SK-N-SH treated with all-trans-retinoic acid at 6 μM for 48 hours (cell line): ENCODE measurements at places on chromosomes 5 and 9.

DNA sequence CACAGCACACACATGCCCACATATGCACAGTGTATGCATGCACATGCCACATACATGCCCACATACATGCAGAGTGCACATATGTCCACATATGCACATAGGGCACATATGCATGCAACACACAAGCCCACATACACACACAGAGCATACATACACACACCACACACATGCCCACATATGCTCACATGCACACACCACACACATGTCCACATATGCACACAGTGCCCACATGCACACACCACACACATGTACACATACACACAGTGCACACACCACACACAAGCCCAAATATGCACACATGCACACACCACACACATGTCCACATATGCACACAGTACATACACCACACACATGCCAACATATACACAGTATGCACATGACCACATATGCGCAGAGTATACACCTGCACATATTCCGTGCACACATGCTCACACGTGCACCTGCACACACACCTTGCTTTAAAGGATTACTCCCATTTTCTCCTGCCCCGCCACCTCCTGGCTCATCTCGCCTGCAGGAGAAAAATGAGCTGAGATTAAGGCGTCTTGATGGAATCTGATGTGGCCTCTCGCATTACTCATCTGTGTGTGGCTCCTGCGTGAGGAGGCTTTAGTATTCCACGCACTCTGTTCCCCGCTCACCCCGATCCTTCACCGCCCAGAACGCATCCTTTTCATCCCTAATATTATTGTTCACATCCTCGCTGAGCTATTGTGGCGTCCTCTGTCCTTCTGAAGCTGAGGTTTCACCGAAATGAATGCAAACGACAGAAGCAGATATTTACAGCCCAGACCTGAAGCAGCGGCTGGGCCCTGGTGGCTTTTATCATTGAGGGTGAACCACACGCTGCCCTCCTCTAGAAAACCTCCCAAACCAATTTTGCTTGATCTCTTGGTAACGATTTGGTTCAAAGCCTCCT is 182.7 kb downstream of the OLFM1 start:
- no peak for ATAC-seq

DNA sequence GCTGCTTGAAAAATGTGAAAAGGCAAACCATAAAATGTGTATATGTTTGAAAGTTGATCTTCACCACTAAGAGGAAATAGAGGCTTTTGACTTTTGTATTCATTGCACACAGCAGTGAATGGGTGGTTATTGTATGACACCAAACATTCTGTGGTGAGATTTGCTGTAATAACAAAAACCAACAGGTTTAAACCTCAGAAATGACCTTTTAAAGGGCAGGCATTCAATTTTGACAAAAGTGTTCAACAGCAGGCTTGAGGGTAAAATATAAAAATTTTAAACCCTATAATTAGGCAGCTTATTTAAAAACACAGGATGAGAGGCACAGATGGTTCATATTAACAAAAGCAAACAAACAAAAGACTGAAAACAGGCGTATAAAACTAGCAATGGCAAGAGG is 128.1 kb upstream of the NUDT12 start:
- ATAC-seq: no peak

GRCh38 chr5:78387468-78388153 is 27.2 kb downstream of the SCAMP1 start:
- ATAC-seq: no peak

DNA sequence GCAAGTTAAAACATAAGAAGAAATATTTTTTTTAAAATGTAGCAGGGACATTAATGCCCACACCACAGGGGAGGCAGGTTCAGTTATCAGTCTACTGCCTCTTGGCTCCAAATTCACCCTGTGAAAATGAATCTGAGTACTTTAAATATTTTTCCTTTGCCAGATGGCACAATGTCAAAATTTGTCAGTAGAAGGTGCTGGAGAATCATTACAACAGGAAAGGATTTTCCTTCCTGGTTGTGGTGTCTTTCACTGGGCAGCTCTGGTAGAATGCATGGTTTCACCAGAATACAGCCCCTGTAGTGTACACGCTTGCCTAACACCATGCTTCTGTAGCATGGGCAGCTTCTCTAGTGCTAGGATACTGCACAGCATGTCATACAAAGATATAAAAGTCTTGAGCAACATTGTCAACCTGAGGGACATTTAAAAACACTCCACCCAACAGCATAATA is 9.7 kb upstream of the SREK1 start:
- ATAC-seq: no peak; the same call in 2 of the 3 replicates

DNA sequence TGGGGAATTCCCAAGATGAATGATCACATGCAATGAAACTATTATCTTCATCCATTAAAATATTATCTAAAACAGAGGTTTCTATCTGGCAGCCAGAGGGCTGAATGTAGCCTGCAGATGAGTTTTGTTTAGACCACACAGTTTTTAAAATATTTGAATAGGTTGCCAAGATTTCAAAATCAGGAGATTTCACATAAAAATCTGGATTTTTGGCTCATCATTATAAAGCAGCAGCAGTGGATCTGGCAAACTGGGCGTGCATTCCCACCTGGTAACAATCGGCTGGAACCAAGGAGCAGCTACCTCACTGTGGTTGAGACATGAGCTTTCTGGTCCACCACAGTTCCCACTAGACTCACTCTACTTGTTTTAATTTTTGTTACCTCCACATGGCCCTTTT is 155.1 kb downstream of the BNC2 start:
- ATAC-seq: peak; percentile 41; the same call in 2 of the 3 replicates

DNA sequence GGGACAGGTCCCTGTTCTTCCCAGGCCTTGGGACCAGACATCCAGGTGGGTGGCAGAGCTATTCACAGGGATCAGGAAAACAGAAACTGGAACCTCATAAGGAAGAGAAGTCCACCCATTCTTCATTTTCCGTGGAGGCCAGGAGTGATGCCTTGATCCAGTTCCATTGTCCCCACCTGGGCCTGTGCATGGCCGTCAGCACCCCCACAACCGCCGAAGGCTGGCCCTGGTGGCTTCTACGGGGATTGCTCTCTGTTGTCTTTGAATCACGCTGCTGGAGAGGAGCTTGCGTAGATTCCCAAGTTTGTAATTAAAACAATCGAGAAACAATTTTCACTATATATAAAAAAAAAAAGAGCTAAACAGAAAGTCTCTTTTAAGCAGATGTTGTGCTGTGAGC is 134.4 kb downstream of the MVB12B start:
- ATAC-seq: no peak

DNA sequence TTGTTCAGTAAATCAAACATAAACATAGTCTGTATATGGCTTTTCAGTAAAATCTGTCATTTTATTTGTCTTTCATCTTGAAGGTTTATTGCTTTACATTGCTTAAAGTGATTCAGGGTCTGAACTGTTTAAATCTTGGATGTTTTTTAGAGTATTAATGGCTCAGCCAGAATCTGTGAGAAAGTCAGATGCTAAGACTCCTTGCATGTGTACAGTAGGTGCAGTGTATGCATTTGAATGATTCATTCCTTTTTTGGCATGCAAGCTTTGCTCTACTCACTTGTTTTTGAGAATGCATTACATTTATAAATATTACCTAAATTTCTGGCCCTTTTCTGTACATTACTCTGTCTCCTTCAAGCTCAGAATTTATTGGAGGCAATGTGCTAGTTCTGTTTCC is 271.0 kb upstream of the RIOK2 start:
- ATAC-seq: no peak

DNA sequence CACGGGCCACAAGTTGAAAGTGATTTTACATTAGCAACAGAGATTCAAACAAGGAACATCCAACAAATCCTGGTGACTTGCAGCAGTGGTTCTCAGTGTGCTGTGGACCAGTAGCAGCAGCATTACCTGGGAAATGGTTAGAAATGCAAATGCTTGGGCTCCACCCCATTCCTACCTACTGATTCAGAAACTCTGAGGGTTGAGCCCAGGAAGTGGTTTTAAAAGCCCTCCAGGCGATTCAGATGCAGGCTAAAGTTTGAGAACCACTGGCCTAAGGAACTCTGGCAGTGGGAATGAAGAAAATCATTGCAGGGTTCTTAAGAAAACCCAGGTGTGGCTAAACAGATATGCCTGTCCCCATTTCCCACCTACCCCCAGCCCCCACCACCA is 398.8 kb downstream of the ENC1 start:
- no peak for ATAC-seq

- no peak for ATAC-seq
Measured at GRCh38 chr5:123180676-123181393, 91.8 kb downstream of the PRDM6 start.

- ATAC-seq: no peak
Measured at GRCh38 chr5:1763960-1764605, 35.6 kb downstream of the MRPL36 start.

DNA sequence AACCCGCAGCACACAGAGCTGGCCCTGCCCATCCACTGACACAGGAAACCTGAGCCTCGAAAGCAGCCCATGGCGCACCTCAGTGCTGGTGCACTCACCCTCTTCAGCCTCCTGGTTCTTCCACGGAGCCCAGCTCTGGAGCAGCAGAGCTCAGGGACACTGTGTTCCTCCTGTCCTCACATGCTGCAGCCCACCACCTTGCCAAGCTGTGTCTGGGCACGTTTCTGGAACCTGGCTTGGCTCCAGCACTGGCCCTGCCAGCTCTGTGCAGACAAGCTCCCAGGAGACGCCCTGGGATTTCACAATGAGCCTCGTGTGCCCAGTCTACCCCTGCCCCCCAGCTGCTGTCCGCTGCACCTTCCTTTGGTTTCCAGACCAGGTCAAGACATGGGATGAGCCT is 119.5 kb downstream of the SYK start:
- no peak for ATAC-seq

GRCh38 chr5:175347027-175347426 is 97.0 kb downstream of the DRD1 start:
- peak; percentile 39; the same call in 2 of the 3 replicates for ATAC-seq

DNA sequence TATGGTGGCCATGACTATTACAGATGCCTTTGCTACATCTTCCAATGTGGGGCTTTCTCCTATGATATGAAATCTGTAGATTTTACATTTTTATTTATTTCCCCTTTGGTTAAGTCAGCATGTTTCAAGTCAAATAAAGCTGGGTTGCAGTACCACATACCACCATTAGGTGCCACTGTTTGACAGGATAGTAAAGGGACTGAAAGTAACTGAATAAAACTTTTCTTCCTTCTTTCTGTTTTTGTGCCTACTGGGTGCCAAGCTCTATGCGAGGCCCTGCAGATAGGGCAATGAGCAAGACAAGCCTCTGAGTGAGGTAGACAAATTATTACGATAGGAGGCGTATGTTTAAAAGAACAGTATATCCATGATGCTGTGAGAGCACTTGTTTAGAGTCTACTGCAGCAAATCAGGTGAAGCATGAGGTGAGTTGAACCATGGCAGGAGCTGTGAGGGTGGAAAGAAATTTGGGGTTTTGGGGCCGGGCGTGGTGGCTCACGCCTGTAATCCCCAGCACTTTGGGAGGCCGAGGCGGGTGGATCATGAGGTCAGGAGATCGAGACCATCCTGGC is 64.8 kb downstream of the GDNF start:
- ATAC-seq: no peak

DNA sequence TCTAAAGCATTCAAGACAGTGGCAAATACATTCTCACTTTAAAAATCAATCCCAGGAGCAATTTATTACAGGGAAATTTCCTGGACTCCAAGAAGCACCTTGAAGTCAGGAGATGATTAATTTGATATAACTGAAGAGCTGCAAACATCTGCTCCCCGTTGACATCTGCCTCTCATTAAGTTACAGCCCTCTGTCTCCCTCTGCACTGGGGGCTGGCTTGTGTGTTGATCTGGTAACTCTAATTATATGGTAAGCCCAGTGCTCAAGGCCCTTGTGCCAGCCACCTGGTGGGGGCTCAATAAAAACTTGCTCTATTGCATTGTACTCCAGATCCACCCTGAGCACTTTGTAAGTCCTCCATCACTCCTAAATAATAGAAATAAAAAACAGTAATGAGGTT is 131.1 kb upstream of the ZNF462 start:
- ATAC-seq: peak; percentile 40; the same call in 1 of the 3 replicates

DNA sequence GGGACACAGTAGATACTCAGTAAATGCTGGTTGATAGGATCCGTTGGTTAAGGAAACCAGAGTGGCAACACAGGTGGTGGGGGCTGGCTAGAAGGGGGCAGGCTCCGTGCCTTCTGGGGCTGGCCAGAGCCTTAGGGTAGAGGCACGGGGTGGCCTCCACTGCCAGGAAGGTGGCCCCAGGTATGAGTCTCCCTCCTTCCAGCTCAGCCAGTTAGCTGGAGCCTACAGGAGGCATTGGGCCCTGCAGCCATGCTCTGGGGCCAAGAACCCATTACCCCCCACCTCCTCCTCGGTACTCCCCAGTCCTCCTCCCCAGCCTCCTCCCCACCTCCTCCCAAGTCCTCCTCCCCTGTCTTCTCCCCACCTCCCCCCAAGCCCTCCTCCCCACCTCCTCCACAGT is 27.7 kb downstream of the CXXC5 start:
- ATAC-seq: no peak

GRCh38 chr5:178368274-178368673 is 135.7 kb upstream of the PHYKPL start:
- ATAC-seq: no peak

- 0 out of 3 replicates have a peak, but pooled peaks have one; percentile 10 for ATAC-seq
Measured at GRCh38 chr9:22240619-22241018, 206.0 kb upstream of the DMRTA1 start.

DNA sequence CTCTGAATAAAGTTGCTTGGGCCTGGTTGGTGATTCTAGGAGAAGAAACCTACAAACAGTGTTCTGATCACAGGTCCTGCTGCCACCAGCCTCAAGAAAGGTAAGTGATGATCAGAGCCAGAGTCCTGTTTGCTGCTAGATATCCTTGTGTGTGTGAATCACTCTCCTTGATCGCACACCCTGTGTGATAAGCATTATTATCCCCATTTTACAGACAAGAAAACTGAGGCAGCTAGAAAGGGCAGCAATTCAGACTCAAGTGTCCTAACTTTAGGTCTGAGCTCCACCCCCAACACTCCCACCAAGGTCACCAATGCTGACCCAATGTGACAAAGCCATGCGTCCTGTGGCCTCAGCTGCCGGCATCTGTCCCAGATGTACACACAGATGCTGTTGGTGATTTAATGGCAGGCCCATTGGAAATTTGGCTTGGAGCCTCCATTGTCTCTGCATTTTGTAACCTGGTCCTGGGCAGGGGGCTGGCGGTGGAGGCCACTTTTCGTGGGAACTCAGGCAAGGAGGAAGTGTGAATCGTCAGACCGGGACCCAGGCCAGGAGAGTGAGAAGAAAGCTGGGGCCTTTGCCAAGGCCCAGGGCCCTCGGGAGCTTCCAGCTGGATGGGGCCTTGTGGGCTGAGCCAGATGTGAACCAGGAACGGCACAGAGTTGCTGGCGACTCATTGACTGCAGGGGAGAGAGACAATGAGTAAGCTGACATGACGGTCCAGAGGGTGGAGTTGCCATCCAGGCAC is 29.8 kb upstream of the GGTA1 start:
- peak; percentile 91 for ATAC-seq
